CD8-positive, alpha-beta T cell (primary cell): ENCODE measurements at places on chromosomes 2 and 18. TPM values are rescaled to one million over a fixed set of nuclear protein-coding genes. Genes with fewer than 3 reads are reported as not detected.

The TMEM247 gene
- not detected for total RNA-seq

The IGFBP2 gene
- 0.22 TPM for total RNA-seq

The TMEM37 gene
- total RNA-seq, result not detected

The SERPINB3 gene
- not detected for total RNA-seq

The CD28 gene
- total RNA-seq, result 78.4 TPM

The KCNF1 gene
- not detected for total RNA-seq

The KATNAL2 gene
- 1.0 TPM for total RNA-seq

The TSGA10 gene
- 14.4 TPM for total RNA-seq

The FAM210A gene
- 9.1 TPM for total RNA-seq

The SERPINB7 gene
- not detected for total RNA-seq

The TTL gene
- total RNA-seq, result 8.7 TPM

The SERPINB4 gene
- not detected for total RNA-seq

The CTAGE1 gene
- not detected for total RNA-seq

The REG1A gene
- total RNA-seq, result not detected

The UGT1A5 gene
- not detected for total RNA-seq

The ERCC3 gene
- total RNA-seq, result 43.2 TPM

The PRKAG3 gene
- not detected for total RNA-seq

The DSG1 gene
- total RNA-seq, result not detected

The MYOM1 gene
- total RNA-seq, result 3.3 TPM

The ACADL gene
- not detected for total RNA-seq

The NEU2 gene
- not detected for total RNA-seq

The MALL gene
- total RNA-seq, result not detected

The IL1A gene
- not detected for total RNA-seq

The GALNT5 gene
- not detected for total RNA-seq

The SLC40A1 gene
- 1.9 TPM for total RNA-seq

The NBAS gene
- 17.6 TPM for total RNA-seq

The SIX3 gene
- 0.11 TPM for total RNA-seq

The FZD7 gene
- total RNA-seq, result 0.97 TPM

The ALPI gene
- not detected for total RNA-seq

The PCARE gene
- not detected for total RNA-seq

The EML6 gene
- 0.81 TPM for total RNA-seq

The VWA3B gene
- not detected for total RNA-seq

The KIAA2012 gene
- not detected for total RNA-seq

The C2orf74 gene
- total RNA-seq, result 1.3 TPM

The DNAJC5G gene
- total RNA-seq, result not detected

The FKBP1B gene
- 0.28 TPM for total RNA-seq

The B3GNT7 gene
- 3.4 TPM for total RNA-seq

The SULT1C2 gene
- total RNA-seq, result not detected

The ASB18 gene
- not detected for total RNA-seq

The UGT1A8 gene
- not detected for total RNA-seq

The SCYGR7 gene
- total RNA-seq, result not detected

The WNT6 gene
- not detected for total RNA-seq

The SERPINB11 gene
- total RNA-seq, result not detected

The RFX8 gene
- total RNA-seq, result not detected

The CFAP65 gene
- not detected for total RNA-seq

The ARMC9 gene
- 1.2 TPM for total RNA-seq

The GPC1 gene
- total RNA-seq, result 0.30 TPM

The ZNF385B gene
- not detected for total RNA-seq

The RAB27B gene
- total RNA-seq, result 1.2 TPM

The FASTKD1 gene
- total RNA-seq, result 5.1 TPM

The CAVIN2 gene
- not detected for total RNA-seq

The INHBB gene
- not detected for total RNA-seq

The CD302 gene
- 0.64 TPM for total RNA-seq

The TUBA3E gene
- total RNA-seq, result not detected

The SCN9A gene
- not detected for total RNA-seq

The UGT1A4 gene
- total RNA-seq, result not detected

The SCYGR4 gene
- not detected for total RNA-seq

The MARCO gene
- total RNA-seq, result not detected
